ENCODE measurements at places on chromosomes 5 and 9.

- no peak for DNase-seq
Observed at GRCh38 chr9:87778996-87779395, 53.1 kb downstream of the CTSL start.

DNA sequence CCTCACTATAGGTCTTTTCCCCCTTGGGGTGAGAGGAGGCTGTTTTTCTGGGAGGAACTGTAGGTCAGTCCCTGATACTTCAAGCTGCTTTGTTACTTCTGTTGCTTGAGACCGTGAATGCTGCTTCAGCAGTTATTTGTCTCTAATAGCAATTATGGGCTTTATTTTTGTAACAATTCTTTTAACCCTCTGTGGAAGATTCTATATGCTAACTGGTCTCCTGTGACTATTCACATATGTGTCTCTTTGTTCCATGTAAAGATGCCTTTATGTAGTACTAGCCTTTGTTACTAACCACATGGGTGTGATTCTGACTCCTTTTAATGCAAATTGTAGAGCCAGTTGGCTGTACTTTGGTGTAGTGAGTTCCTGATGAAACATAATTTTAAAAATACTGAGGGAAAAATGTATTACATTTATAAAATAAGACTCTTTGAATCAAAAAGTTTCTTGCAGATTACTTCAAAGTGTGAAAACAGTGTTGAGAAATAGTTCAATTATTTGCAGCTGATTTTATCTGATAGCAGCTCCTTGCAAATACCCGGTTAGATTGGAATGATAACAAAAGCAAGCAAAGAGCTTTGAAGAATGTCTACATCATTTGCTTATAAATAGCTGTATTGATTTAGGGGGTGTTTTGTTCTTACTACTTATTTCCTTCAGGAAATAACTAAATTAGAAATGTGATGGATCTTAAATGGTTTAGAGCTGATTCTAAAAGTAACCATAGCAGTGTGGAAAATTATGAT lies 46.6 kb downstream of the ANGPTL2 start:
- DNase-seq: no peak

GRCh38 chr9:27468000-27468399 lies 56.1 kb upstream of the IFNK start:
- DNase-seq: no peak

GRCh38 chr9:82651474-82651873 lies 411.5 kb downstream of the RASEF start:
- no peak for DNase-seq

- DNase-seq: no peak
Observed at GRCh38 chr9:10613419-10613818, 617 bp upstream of the PTPRD start.

Measured in cortex of kidney (tissue), 1 donor.